ENCODE measurements at places on chromosomes 7 and 10.

- no peak for DNase-seq
Measured at GRCh38 chr10:48520594-48520993, 84.3 kb downstream of the ARHGAP22 start.

- DNase-seq, result no peak
Measured at GRCh38 chr10:3747248-3747960, 37.6 kb downstream of the KLF6 start.

- no peak for DNase-seq
Measured at GRCh38 chr10:27355918-27356573, 115.4 kb upstream of the ACBD5 start.

DNA sequence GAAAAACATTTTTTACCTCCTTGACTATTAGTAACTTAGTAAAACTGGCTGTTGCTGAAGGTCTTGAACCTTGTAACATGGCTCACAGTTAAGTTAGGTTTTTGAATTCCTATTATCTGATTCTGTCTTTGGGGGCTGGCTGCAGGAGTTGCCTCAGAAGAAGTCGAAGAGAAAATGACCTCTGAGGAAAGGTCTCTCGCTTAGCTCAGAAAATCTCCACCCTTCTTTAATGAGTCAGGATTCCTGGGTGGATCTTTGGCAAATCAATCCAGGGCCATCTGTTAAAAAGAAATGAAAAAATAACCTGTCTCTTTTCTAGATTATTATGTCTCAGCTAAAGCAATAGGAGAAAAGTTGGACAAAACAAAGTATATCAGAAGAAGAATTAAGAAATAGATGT lies 267.8 kb upstream of the SEMA3C start:
- no peak for DNase-seq

GRCh38 chr7:151416112-151416940 lies 6.5 kb upstream of the WDR86 start:
- DNase-seq, result no peak

DNA sequence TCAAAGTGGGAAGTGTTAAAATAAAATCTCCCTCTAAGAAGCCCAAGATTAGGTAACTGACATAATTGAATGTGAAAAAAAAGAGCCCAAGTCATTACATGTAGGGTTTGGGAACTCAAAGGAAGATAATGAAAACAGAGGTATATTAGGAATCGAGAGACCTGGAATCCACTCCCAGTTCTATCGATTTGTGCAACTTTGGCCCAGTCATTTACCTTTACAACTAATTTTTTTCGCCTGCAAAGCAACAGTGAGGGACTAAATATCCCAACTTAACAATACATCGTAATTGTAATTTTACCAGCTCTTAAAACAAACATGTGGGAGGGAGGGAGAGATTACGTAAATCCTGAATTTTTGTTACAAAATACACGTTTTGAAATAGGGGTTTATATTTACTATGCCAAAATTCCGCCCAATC lies 1.4 kb downstream of the MINDY3 start:
- DNase-seq, result no peak

GRCh38 chr10:67127441-67127840 lies 201.6 kb downstream of the LRRTM3 start:
- DNase-seq, result no peak
